ENCODE measurements at places on chromosomes 6 and 20. TPM values are rescaled to one million over a fixed set of nuclear protein-coding genes. Genes with fewer than 3 reads are reported as not detected.

Gene SULF2
- polyA plus RNA-seq = not detected

Gene SLC16A10
- polyA plus RNA-seq = not detected

Gene PERP
- 0.13 TPM for polyA plus RNA-seq

Gene ZNF165
- polyA plus RNA-seq = 3.6 TPM

Gene REM1
- not detected for polyA plus RNA-seq

Gene C20orf173
- not detected for polyA plus RNA-seq

Gene PRKN
- polyA plus RNA-seq = 1.4 TPM

Gene HRH3
- polyA plus RNA-seq = not detected

Gene TSBP1
- polyA plus RNA-seq = not detected

Gene POM121L2
- not detected for polyA plus RNA-seq

Gene DAAM2
- not detected for polyA plus RNA-seq

Gene EEF1A2
- polyA plus RNA-seq = 0.36 TPM

Gene RTEL1
- polyA plus RNA-seq = not detected

Gene TPBG
- not detected for polyA plus RNA-seq

Gene PRPH2
- polyA plus RNA-seq = not detected

Gene CGAS
- 2.4 TPM for polyA plus RNA-seq

Gene MYL9
- polyA plus RNA-seq = 0.77 TPM

Gene HUS1B
- not detected for polyA plus RNA-seq

Gene IPCEF1
- polyA plus RNA-seq = not detected

Gene CYP39A1
- polyA plus RNA-seq = not detected

Gene SLC22A3
- not detected for polyA plus RNA-seq

Gene HSPA12B
- polyA plus RNA-seq = not detected

Gene SLC17A3
- polyA plus RNA-seq = not detected

Gene ZNF341
- 3.4 TPM for polyA plus RNA-seq

Gene PTCHD4
- not detected for polyA plus RNA-seq

Gene ERVFRD-1
- polyA plus RNA-seq = not detected
